CD14-positive monocyte (primary cell): ENCODE measurements at places on chromosomes 6 and 20. TPM values are rescaled to one million over a fixed set of nuclear protein-coding genes. Genes with fewer than 3 reads are reported as not detected.
A peak's percentile ranks its signal among the peaks of the same experiment; 100 is the strongest.

GSTA3 gene
- not detected for polyA plus RNA-seq

GRCh38 chr20:1764136-1765033, 106.8 kb upstream of the SIRPG start:
- peak; percentile 71 for DNase-seq

DYNLT2 gene
- 0.43 and 1.5 TPM in 2 replicates for polyA plus RNA-seq

EYA4 gene
- not detected in 2 replicates for polyA plus RNA-seq

- DNase-seq = no peak
Observed at GRCh38 chr6:3788408-3789017, 37.0 kb upstream of the PXDC1 start.

FGD2 gene
- 356 and 395 TPM in 2 replicates for polyA plus RNA-seq

DNA sequence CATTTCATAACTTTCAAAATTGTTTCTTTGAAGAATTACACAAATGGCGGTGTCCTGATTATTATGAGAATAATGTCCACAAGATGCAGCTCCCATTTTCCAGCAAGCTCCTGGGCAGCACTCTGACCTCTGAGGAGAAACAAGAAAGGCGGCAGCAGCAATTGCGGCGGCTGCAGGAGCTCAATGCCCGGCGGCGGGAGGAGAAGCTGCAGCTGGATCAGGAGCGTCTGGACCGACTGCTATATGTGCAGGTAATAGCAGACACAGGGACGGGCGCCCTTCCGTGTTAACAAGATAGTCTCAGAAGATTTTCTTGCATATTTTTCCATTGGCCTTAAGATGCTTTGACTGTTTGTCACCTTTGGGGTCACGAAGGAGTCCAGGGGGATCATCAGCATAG, 6.7 kb downstream of the ACTR5 start:
- no peak for DNase-seq

STXBP5 gene
- polyA plus RNA-seq = 2.9 and 8.8 TPM in 2 replicates

DNA sequence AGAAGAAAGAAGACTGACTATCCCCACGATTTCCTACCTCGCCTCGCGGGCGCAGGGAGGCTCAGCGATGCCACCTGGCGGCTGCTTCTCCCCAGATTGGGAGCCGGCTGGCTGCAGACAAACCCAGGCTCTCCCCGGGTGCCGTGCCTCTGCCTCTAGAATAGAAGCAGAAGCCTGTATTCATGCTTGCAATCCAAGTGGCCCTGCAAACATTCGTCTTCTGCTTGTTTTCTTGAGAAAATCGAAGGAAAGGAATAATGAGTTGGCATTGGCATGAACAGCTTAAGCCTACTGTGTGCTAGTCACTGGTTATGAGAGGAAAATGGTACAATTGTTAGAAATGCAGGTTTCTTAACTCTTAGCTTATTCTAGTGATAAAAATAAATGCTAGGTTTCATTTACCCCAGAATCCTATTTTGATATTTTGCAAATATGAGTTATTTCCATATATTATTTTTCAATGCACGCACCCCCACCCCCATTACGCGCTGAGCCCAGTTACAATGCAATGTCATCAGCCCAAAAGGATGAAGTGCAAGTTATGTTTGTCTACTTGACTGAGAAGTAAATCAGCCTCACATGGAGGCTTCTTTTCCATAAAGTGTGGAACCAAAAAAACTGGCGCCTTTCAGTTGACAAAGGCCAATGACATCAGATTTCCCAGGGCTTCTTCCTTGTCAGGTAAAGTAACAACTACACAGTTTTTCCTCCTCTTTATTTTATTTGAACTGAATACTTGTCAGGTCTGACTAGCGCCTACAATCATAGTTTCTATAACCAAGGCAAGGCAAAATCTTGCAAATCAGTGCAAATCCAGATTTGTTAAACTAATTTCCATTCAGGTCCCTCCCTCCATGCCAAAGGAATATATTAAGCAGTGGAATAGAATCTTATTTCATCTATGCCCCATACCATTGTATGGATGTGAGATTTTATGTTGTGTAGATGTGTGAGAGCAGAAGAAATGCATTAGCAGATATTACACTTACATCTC, 3.9 kb upstream of the SOX4 start:
- DNase-seq = peak; percentile 61

ASCC3 gene
- 10.6 TPM for polyA plus RNA-seq

DNA sequence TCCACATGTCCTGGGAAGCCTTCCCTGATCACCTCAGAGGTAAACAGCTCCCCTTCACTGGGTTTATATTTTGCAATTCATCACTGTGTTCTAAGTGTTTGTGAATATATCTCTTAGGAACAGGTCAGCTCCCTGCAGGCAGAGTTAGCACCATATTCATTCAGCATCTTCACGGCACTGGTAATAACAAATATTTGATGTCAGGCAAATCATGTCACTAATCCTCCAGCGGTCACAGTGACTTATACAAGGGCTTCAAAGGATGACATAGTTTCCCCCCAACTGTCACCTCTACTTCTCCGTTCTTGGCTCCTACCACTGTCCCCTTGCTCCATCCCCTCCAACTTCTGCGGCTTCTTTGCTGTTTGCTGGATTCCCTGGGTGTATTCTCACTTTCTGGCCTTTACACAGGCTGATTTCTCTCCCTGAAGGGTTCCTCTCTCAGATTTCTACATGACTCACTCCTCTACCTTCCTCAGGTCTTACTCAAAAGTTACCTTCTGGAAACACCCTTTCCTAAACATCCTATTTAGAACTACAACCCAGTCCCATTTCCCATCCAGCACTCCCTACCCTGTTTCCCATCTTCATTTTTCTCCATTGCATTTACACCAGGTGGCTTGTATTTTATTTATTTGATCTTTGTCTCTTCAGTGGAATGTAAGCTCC, 66.6 kb downstream of the NHLRC1 start:
- DNase-seq = no peak

FRS3 gene
- 1.3 TPM for polyA plus RNA-seq

TRAPPC3L gene
- polyA plus RNA-seq = not detected in 2 replicates

DNA sequence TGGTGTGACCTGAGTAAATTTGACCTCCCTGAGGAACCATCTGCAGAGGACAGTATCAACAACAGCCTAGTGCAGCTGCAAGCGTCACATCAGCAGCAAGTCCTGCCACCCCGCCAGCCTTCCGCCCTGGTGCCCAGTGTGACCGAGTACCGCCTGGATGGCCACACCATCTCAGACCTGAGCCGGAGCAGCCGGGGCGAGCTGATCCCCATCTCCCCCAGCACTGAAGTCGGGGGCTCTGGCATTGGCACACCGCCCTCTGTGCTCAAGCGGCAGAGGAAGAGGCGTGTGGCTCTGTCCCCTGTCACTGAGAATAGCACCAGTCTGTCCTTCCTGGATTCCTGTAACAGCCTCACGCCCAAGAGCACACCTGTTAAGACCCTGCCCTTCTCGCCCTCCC, 24.3 kb downstream of the GTSF1L start:
- no peak for DNase-seq

- DNase-seq = no peak
Observed at GRCh38 chr6:106535012-106535411, 94.3 kb downstream of the RTN4IP1 start.

DNA sequence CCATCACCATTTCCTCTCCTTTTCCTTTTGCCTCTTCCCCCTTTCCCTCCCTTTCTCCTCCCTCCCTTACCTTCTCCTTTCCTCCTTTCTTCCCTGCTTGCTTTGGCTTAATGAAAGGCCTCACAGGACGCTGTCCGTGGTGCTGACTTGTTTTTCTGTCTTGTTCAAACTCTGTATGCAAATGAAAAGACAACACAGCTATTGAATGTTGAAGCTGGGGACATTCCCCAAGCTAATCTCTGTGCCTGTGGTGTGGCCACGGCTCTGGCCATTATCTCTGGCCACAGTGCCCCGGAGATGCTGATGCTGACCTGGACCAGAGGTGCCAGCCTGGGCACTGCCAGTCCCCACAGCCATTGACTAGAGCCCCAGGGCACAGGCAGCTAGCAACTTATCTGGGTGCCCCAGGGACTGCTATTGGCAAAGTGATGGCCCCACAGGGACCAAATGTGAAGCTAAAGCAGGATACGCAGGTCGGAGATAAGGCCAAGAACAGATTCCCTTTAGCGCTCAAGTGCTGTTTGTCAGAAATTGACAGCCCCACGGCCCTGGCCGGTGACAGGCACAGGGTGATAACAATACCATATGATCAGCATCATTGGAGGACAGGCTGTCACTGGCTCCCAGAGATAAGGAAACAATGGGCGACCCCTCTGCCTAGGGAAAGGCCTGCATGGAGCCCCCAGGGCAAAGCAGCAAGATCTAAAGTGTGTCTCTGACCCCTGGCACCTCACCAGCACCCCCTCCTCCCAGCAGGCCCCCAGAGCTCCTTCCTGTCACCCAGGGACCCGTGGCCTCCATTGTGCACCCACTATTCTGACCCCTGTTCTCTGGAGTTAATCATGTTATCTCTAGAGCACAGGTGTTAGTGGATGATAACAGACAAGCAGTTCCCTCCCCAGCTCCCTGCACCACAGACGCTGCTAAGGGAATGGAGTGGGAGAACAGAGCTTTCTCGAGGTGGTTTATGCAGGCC, 31.6 kb upstream of the SLC32A1 start:
- DNase-seq = no peak

KCNK16 gene
- not detected in 2 replicates for polyA plus RNA-seq

DNA sequence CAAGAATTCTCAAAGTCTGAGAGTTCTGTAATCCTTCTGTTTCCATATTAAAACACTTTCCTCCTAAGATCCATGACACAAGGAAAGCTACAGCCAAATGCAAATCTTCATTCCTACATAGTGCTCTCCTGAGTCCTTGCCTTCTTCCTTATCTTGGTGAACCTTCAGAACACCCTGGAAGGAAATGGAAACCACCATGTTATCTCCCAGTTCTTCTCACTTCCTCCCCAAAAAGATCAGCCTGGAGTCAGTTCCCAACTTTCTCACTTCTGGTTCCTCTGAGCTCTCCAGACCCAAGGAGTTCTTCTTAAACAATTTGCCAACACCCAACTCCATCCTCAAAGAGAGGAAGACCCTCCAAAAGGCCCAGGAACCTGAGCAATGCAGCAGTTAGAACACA, 193.3 kb upstream of the CCN2 start:
- no peak for DNase-seq

GRCh38 chr6:82904860-82905259, 160.8 kb downstream of the UBE3D start:
- no peak for DNase-seq

- DNase-seq = no peak
Observed at GRCh38 chr20:49712646-49712995, 1.1 kb downstream of the B4GALT5 start.

GRCh38 chr20:37934634-37935375, 31.9 kb downstream of the VSTM2L start:
- DNase-seq = no peak

DNA sequence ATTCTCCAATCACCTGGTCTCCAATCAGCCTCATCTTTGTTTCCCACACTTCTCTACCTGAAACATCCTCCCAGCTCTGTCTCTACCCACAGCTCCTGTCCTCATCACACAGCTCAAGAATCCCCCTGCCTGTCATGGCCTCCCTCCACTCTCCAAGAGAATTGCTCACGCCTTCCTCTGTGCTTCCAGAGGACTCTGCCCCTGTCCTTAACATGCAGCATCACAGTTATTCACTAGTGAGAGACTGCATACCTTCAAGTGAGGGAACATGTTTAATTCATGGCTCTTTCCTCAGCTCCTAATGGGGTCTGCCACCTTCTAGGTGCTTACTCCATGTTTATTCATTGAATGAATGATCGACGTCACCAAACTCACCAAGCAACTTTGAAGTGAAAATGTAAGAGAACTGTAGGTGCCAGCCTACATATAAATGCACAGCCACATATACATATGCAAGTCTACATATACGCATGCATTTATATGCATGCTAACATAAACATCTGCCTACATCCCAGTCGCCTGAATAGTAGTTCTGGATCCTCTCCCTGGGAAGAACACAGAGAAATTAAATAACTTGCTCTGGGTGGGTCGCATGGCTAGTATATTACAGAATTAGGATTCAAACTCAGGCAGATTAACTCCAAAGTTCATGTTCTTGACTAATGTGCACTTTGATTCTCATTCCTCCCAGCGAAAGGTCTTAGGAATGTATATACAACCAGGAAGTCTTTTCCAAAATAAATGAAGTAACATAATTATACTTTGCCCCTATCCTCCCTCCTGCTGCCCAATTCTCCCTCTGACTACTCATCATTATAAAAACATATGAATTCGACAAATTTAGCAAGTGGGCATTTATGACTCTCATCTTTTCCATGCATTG, 295.6 kb downstream of the MAFB start:
- DNase-seq = no peak

DNA sequence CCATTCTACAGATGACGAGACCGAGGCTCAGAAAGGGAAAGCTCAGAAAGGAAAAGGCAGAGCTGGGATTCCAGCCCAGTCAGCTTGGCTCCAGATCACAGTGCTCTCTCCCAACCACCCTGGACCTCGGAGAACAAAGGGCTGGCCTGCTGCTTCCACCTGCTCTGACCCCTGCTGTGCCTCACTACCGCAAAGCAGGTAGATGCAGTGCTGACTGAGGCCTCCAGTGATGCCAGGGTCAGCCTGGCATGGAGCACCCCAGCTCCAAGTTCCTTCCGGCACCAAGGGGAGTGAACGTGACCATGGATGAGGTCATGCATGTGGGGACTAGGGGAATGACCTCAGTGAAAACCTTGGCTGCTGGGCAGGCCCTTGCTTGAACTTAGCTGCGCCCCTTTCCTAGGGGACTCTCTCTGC, 20.7 kb upstream of the TLDC2 start:
- no peak for DNase-seq

GRCh38 chr6:9647599-9647998, 767.3 kb downstream of the TFAP2A start:
- no peak for DNase-seq

SNPH gene
- polyA plus RNA-seq = 0.10 TPM

TCP11 gene
- not detected in 2 replicates for polyA plus RNA-seq

DNA sequence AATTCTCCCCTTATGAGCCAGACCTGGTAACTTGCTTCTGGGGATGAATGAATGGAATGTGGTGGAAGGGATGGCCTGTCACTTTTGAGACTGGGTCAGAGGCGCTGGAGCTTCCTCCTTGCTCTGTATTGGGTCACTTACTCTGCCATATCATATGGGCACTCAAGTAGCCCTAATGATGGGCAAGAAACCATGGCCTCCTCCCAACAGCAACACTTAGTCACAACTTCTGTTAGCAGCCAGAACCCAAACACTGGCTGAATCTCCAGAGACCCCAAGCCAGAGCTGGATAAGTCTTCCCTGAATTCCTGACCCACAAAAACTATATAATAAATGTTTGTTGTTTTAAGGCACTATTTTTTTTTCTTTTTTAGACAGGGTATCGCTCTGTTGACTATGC, 5.5 kb downstream of the E2F1 start:
- DNase-seq = no peak

TMEM14C gene
- polyA plus RNA-seq = 61.4 and 67.7 TPM in 2 replicates

GRCh38 chr6:21151530-21151929, 442.0 kb upstream of the SOX4 start:
- DNase-seq = no peak

DNA sequence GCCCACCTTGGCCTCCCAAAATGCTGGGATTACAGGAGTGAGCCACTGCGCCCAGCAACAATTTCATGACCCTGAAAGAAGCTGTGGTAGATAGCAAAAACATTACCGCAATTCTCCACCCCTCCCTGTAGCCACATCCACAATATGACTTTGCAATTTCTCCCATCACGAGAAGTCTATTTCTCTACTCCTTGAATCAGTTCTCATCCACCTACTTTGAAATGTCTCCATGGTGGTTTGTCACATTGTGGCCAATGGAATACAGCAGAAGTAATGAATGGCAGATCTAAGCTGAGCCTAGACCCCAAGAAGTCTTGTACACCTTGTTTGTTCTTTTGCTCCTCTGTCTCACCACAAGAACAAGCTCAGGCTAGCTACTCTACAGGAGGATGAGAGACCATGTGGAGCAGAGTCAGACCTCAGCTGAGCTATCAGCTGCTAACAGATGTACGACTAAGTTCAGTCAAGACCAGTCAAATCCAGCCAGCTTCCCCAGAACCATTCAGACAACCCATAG, 6.3 kb downstream of the OXT start:
- no peak for DNase-seq
